Activated T-cell treated with anti-CD3 and anti-CD28 coated beads for 1 hour (primary cell): ENCODE measurements at places on chromosomes 11 and 22.

DNA sequence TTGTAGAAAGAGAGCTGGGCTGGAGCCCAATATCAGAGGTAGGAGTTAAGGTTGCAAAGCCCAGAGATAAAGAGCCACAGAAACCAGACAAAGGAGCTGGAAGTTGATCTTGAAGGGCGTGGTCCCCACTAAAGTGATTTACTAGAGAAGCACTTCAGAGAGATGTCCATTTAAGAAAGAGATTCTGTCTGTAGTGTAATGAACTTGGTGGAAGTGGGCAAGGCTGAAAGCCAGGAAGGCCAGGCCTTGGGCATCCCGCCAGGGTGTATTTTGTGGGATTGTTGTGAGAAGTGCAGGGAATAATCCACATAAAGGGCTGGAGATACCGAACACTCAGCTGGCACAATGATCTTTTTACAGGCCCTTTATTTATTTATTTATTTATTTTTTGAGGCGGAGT, 1398.8 kb downstream of the TBC1D22A start:
- no peak for DNase-seq

DNA sequence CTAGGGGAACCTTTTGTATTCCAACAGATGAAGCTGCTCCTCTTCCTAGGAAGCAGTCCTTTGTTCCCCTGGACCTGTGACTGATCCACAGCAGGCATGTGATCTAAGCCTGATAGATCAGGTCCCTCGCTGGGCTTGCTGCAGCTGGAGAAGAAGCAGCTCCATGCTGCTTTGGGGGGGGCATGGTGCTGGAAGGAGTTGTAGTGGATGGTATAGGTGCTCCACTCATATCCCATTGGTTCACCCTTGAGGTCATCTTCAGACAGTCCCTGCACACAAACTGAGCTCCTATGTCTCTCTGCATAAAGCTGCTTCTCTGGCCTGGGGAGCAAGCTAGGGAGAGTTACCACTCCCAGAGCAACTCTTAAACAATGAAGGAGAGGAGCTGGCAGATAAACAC, 9.5 kb upstream of the RIC3 start:
- DNase-seq: no peak

DNA sequence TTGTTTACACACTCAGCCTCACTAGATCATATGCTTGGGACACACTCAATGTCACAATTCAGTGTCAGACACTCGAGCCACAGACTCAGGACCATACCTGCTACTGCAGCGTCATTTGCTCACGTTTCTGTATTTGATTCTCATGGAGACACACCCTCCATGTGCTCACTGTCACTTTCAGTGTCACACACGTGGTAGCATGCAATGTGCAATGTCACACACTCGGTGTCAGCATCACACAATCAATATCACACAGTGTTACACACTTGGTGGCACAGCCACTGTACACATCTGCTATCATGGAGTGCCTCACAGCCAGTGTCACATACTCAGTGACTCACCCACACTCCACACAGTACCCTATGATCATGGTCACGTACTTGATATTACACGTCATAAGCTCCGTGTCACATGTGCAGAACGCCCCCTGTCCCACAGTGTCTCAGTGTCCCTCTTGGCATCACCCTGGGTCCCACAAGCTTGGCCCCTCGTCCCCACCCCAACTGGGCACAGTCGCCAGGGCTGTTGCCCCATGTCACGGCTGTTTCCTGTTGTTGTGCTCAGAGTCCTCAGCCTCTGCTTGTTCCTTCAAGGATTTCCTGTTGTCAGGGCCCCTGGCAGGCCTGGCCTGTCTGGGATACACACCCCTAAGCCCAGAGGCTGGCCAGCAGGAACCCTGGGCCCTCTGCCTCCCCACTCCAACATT, 49.6 kb downstream of the PDE2A start:
- DNase-seq: no peak

DNA sequence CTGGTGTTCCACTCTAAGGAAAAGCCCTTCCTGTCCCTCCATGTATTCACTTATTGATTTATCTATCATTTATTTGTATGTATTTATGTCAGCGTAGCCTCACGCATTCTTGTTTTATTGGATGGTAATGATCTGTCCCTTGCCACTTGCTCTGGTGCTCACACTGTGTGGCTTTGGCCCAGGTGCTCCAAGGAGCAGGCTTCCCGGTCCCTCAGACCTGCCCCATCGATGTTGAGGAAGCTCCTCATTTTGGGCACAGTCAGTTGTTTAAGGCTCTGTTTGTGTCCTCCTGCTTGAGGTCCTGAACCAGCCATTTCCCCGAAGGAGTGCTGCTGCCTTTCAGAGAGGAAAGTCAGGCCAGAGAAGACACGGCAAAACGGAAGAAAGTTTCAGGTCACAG, 1485.4 kb downstream of the TBC1D22A start:
- DNase-seq: no peak

DNA sequence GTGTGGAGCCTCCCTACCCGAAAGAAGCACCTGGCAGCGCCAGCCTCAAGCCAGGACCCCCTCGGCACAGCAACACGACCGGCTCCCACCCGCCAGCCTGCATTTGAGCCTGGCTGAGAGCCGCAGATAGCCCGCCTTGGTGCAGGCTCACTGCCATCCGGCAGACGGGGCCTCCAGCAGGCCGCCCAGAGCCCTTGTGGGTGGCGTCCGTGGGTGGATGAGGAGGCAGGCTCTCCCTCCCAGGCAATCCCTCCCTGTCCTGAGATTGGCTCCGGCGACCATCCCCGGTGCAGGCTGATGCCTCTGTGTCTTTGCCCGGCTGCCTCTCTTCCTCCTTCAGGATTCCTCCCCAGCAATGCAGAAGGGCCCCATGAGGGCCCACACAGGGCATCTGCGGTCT, 1527.9 kb downstream of the BRD1 start:
- no peak for DNase-seq
